ENCODE measurements at places on chromosomes 13 and 19. TPM values are rescaled to one million over a fixed set of nuclear protein-coding genes. Genes with fewer than 3 reads are reported as not detected.

PDE4C gene
- 0.44 TPM for total RNA-seq

UBE2L5 gene
- not detected for total RNA-seq

TMED1 gene
- 57.5 TPM for total RNA-seq

CYP2A6 gene
- not detected for total RNA-seq

NCCRP1 gene
- not detected for total RNA-seq

DIAPH3 gene
- 9.6 TPM for total RNA-seq

TNFAIP8L1 gene
- 6.5 TPM for total RNA-seq

HIPK4 gene
- total RNA-seq, result not detected

PHLDB3 gene
- 11.6 TPM for total RNA-seq

PRKCG gene
- not detected for total RNA-seq

APOC4 gene
- not detected for total RNA-seq

PSG2 gene
- total RNA-seq, result 0.12 TPM

Data from uterine smooth muscle cell (primary cell).